ENCODE measurements at places on chromosomes 2 and 18. TPM values are rescaled to one million over a fixed set of nuclear protein-coding genes. Genes with fewer than 3 reads are reported as not detected.

Gene MYO3B
- total RNA-seq = not detected

Gene ADCYAP1
- total RNA-seq = not detected

Gene PAX3
- not detected for total RNA-seq

Gene ADAM23
- total RNA-seq = 12.6 TPM

Gene CDH2
- 38.1 TPM for total RNA-seq

Gene KCNK3
- 0.84 TPM for total RNA-seq

Gene PKDCC
- total RNA-seq = 21.8 TPM

Gene TMEM163
- not detected for total RNA-seq

Gene NR4A2
- 2.4 TPM for total RNA-seq

Gene OSR1
- 5.8 TPM for total RNA-seq

Gene NXPH2
- not detected for total RNA-seq

Gene COQ10B
- 14.6 TPM for total RNA-seq

Gene CYB5A
- 171 TPM for total RNA-seq

Gene HAAO
- total RNA-seq = not detected

Gene COX5B
- total RNA-seq = 305 TPM

Gene DES
- total RNA-seq = 0.18 TPM

Gene NEU2
- total RNA-seq = not detected

Gene RAB27B
- 11.7 TPM for total RNA-seq

Gene UGT1A8
- total RNA-seq = not detected

Gene DCC
- not detected for total RNA-seq

Gene PSMA8
- total RNA-seq = not detected

Gene DYNAP
- not detected for total RNA-seq

Gene NPPC
- total RNA-seq = 0.41 TPM

Gene PTRHD1
- total RNA-seq = 54.8 TPM

Gene TNS1
- 21.4 TPM for total RNA-seq

Gene TBR1
- not detected for total RNA-seq

Gene MPP4
- total RNA-seq = 0.10 TPM

Gene MC4R
- not detected for total RNA-seq

Gene HOXD4
- total RNA-seq = 0.56 TPM

Gene HRH4
- total RNA-seq = not detected

Gene SALL3
- total RNA-seq = not detected

Gene SEMA4C
- total RNA-seq = 25.7 TPM

Gene PSTPIP2
- total RNA-seq = 0.34 TPM

Gene IL1F10
- total RNA-seq = not detected

Gene M1AP
- total RNA-seq = not detected

Gene DNER
- 10.0 TPM for total RNA-seq

Gene GBX2
- total RNA-seq = 2.2 TPM

Gene NYAP2
- not detected for total RNA-seq

Gene LOXHD1
- not detected for total RNA-seq

Gene CENPA
- 46.7 TPM for total RNA-seq

Gene TEKT4
- total RNA-seq = not detected

Gene FAP
- total RNA-seq = not detected

Gene FAHD2B
- total RNA-seq = 9.1 TPM
